ENCODE measurements at places on chromosomes 1 and 21.

- no peak for DNase-seq
Observed at GRCh38 chr1:208951908-208952307, 631.6 kb upstream of the CAMK1G start.

DNA sequence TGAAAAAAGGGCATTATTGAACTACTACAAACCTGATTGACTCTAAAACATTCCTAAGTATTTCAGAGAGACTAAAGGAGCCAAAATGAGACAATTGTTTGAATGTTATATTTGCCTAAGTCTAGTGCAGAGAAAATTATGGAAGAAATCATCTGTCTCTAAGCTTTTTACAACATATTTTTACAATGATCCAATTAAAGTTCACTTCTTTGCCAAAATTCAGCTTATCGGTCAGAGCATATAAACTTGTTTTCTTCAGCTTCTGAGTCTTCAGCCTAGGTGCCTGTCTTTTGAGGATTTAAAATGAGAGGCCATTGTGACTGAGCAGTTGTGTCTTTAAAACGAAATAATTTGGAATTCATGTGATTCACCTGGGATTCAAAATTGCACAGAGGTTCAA, 181.2 kb upstream of the SGIP1 start:
- DNase-seq, result no peak

DNA sequence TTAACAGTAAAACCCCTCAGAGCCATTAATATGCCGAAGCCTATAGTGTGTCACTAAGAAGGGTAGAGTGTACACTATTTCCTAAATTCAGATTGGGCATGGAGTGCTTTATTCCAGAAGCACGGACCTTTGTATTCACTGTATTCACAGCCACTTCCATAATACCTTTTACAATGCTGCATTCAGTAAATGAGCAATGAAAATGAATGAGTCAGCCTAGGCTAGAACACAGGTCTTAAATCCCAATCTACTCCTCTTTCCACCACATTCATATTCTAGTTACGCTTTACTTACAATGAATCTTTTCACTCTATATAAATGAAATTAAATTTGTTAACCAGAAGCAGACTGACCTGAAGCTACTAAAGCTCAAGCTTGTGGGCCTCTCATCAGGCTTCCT, 13.0 kb upstream of the GORAB start:
- no peak for DNase-seq

DNA sequence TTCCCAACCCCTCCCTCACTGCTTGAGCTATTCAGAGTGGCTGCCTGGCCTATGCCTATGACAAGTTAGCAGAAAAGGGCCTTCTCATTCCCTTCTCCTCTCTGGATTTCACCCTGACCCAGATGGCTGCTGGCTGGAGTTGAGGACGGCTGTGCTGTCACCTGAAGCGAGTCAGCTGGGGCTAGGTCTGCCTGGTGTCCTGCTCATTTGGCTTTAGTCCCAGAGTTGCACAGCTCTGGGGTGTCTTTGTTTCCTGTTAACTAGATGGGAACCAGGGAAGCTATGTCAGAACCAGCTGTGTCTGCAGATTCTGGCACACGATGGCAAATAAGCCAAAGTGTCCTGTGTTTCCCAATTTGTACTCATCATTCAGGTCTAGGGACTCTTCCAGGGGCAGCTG, 52.9 kb downstream of the CNIH3 start:
- DNase-seq, result no peak

- no peak for DNase-seq
Observed at GRCh38 chr1:115255154-115255553, 82.9 kb downstream of the NGF start.

GRCh38 chr1:17220287-17220686, 15.4 kb downstream of the PADI1 start:
- no peak for DNase-seq

DNA sequence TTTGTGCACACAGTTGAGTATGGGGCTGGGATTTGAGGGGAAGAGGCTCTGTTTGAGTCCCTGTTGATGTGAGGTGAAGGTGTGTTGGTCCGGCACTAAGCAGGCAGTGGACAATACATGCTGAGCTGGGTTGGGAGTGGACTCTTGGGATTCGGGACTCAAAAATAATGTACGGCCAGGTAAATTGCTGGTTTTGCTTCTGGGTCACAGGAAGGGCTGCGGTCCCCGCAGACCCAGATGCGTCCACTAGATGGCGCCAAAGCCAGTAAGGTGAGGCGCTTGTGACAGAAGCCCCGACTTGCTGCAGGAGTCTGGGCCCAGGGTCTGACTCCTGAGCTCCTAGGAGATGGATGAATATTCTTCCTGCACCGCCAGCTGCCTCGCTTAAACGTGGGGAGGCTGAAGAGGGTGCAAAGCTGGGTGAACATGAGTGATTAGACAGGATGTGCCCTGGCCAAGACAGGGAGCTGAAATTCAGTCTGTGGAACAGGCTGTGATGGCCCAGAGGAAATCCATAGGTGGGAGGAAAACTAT, 61.4 kb downstream of the ACBD3 start:
- peak; percentile 87 for DNase-seq

- no peak for DNase-seq
Observed at GRCh38 chr1:113292603-113293255, 97.6 kb upstream of the MAGI3 start.

DNA sequence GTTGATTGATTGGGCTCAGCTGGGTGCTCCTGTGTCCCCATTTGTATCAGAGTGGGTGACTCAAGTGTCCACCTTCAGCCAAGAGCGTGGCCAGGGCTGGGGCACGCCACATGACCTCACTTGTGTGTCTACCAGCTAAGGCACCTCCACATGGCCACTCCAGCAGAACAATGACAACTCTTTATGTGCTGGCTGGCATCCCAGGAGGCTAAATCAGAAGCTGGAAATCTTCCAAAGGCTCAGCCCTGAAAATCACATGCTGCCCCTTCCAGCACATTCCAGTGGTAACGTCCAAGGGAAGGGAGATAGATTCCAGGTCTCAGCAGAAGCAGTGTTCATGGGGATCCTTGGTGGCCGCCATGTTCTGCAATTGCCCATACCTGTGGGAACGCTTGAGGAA, 585.5 kb downstream of the AJAP1 start:
- DNase-seq, result no peak

DNA sequence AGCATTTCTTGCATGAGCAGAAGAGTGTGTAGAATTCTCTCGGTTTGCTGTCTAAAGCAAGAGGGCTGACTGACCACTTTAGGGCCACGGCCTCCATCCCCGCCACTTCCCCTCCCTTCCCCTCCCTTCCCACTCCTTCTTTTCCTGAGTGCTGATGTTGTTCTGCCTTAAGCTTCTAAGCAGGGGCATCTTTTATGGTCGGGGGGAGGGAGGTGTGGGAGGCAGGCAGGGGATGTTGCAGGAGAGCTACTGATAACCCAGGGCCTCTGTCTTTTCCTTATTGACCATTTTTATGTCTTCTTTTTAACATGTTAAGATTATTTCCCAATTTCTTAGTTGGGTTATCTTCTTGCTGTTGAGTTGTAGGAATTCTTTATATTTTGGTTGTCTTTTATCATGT, 15.1 kb downstream of the USP25 start:
- DNase-seq, result no peak

DNA sequence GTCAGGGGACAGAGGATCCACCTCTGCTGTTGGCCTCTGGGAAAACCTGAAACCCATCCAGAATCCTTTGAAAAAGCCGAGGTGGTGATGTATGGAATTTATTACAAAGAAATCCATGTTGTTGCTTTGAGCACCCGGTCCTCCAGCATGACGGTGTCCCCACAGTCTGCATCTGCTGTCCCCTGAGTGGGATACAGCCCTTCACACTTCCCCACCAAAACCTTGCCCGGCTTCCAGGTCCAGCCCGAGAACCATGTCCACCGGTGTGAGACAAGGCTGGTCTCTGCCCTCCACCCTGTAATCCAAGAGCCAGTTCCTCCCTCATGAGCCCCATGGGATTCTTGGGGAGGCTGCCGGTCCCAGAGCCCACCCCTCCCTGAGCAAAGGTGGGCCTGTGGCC, 70.5 kb downstream of the STUM start:
- DNase-seq, result no peak

GRCh38 chr1:69315416-69315815, 252.3 kb upstream of the LRRC7 start:
- no peak for DNase-seq

GRCh38 chr1:214708321-214708955, 105.4 kb downstream of the CENPF start:
- no peak for DNase-seq

GRCh38 chr1:18751425-18751824, 108.0 kb downstream of the TAS1R2 start:
- DNase-seq, result no peak

GRCh38 chr1:21633992-21634805, 35.0 kb downstream of the RAP1GAP start:
- no peak for DNase-seq
